ENCODE measurements at places on chromosomes 1 and 21. TPM values are rescaled to one million over a fixed set of nuclear protein-coding genes. Genes with fewer than 3 reads are reported as not detected.

KCNJ15 gene
- total RNA-seq: not detected

RAVER2 gene
- 0.70 TPM for total RNA-seq

TMPRSS15 gene
- total RNA-seq: not detected

ITLN2 gene
- total RNA-seq: not detected

CELA2B gene
- not detected for total RNA-seq

FAM89A gene
- total RNA-seq: 5.7 TPM

COL8A2 gene
- 0.08 TPM for total RNA-seq

SMIM1 gene
- total RNA-seq: not detected

TRIM67 gene
- not detected for total RNA-seq

CYP4A11 gene
- total RNA-seq: not detected

A3GALT2 gene
- total RNA-seq: not detected

F3 gene
- not detected for total RNA-seq

VSIG8 gene
- not detected for total RNA-seq

TMCC2 gene
- 2.7 TPM for total RNA-seq

PGLYRP3 gene
- not detected for total RNA-seq

HSD3B2 gene
- total RNA-seq: not detected

TNFRSF4 gene
- 1.6 TPM for total RNA-seq

HMGCL gene
- total RNA-seq: 24.9 TPM

S100A3 gene
- not detected for total RNA-seq

FNDC7 gene
- total RNA-seq: not detected

AUNIP gene
- total RNA-seq: 9.1 TPM

NBPF9 gene
- total RNA-seq: 10.8 TPM

KRTAP21-1 gene
- total RNA-seq: not detected

SPRR2F gene
- total RNA-seq: not detected

C2CD2 gene
- total RNA-seq: 5.5 TPM

CRYAA gene
- total RNA-seq: not detected

GBP7 gene
- 0.11 TPM for total RNA-seq

INTS3 gene
- 54.5 TPM for total RNA-seq

FLG2 gene
- total RNA-seq: not detected

FCGR2B gene
- not detected for total RNA-seq

S100A2 gene
- total RNA-seq: 0.63 TPM

CR1 gene
- 0.08 TPM for total RNA-seq

IGSF3 gene
- 0.11 TPM for total RNA-seq

TNFRSF1B gene
- 274 TPM for total RNA-seq

RNF115 gene
- total RNA-seq: 15.1 TPM

CYB5RL gene
- total RNA-seq: 15.5 TPM

TAL1 gene
- not detected for total RNA-seq

TSSK3 gene
- total RNA-seq: 0.21 TPM

RCSD1 gene
- 143 TPM for total RNA-seq

OR2L2 gene
- not detected for total RNA-seq

AJAP1 gene
- not detected for total RNA-seq

TFAP2E gene
- total RNA-seq: 1.0 TPM

CYP4B1 gene
- total RNA-seq: not detected

KIAA0040 gene
- total RNA-seq: 51.0 TPM

FCN3 gene
- total RNA-seq: not detected

FAM110D gene
- not detected for total RNA-seq

CRYBG2 gene
- 8.7 TPM for total RNA-seq

HUNK gene
- total RNA-seq: 0.21 TPM

SELE gene
- total RNA-seq: not detected

MTHFR gene
- 34.6 TPM for total RNA-seq

TNFRSF18 gene
- total RNA-seq: 17.5 TPM

CLCA2 gene
- total RNA-seq: not detected

FAM177B gene
- total RNA-seq: not detected

FMO4 gene
- total RNA-seq: 1.4 TPM

MYBPHL gene
- not detected for total RNA-seq

KCNH1 gene
- total RNA-seq: not detected

PCAT6 gene
- total RNA-seq: not detected

HES3 gene
- not detected for total RNA-seq

IRF6 gene
- total RNA-seq: 0.16 TPM
